AG04450 (cell line): ENCODE measurements at places on chromosomes 11 and 22.

DNA sequence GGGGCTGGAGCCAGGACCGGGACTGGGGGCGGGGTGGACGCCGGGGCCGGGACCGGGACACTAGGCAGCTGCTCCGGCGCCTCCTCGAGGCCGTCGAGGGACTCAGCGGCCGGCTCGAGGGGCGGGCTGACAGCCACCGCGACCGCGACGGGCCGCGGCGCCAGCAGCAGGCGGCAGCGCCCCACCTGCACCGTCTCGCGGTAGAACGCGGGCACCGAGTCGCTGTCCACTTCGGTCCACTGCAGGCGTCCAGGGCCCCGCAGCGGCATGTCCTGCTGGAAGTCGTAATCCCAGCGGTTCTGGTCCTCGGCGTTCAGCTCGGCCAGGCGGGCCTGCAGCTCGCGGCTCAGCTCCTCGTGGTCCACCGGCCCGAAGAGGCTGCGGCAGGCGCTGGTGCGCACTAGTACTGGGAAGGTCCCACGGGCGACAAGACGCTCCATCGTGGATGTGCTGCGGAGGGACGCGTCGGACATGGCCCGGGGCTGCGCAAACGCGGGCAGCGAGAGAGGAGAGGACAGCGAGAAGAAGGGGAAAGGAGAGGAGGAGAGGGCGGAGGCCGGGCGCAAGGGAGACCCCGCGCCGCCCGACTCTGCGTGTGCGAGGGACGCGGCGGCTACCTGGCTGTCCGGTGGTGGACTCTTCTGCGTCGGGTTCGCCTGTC, 428 bp downstream of the CDKN1C start:
- no peak for DNase-seq

DNA sequence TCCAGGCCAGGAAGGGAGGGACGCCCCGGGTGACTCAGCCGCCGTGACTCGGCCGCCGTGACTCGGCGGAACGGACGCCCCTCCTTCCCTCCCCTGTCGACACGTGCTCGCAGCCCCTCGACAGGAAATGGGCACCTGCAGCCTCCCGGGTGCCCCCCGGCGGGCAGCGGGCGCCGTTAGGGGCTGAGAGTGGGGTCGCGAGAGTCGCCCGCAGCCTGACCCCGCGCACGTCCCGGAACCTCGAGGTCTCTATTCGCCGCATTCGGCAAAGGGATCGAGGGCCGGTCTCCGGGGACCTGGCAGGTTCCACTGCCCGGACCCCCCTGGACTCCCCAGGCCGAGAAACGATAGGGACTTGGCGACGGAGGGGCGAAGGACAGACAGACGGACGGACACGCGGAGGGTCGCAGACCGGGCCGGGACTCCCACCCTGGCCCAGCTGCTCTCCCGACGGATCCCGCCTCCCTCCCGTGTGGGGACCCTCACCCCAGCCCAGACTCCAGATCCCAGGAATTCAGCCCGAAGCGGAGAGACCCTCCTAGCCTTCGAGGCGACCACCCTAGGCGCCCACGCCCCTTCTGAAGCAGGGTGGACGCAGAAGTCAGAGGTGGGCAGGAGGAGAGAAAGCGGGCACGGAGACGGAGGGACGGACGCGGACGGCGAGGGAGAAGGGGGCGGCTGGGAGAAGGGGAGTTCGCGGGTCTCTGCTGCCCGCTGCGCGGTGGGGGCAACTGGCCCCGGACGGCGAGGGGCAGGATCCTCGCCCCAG, 648 bp downstream of the FOSL1 start:
- no peak for DNase-seq

DNA sequence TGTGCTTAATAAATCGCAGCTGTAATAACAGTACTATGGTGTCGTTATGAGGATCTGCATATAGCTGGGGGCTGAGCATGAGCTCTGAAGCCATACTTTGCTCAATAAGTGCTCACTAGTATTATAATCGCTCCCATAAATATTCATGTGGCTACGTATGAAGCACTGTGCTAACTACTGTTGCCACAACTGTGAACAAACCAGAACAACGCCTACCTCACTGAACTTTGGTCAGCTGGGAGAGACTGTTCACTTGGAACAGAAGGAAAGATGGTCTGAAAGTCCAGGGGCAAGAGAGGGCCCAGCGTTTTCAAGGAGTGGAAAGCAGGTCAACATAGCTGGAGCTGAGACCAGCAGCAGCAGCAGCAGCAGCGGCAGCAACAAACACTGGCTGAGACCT, 141.6 kb downstream of the EFCAB6 start:
- DNase-seq: no peak

DNA sequence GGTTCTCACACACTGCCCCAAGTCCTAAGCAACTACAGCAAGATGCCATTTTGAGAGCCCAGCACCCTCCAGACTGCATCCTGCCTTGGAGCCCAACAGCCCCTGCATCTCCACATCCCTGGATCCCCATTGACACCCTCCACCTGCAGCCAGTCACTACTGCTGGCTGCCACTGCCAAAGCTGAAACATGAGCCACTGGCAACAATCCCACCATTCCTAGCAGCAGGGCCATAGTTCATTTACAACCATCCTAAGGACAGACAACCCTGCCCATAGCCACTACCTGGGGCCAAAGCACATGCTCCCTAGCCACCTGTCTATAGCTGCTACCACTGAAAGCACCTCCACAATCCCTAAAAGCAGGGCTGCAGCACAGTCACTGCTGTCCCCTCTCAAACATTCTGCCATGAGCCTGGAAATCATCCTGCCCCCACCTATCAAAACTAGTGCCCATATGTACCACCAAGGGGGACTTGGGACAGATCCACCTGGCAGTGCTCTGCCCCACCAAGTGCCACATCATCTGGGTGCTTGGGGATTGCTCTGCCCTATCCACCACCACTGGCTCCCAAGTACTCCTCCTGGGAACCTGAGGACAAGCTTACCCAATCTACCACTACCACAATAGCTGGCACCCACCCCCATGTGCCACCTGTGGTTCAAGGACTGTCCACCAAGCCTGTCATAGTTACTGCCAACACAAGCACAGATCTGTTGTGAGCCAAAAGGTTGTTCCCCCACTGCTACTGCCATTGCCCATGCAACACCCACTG, 138.8 kb upstream of the SOX6 start:
- no peak for DNase-seq

GRCh38 chr11:70472240-70472639, 73.9 kb downstream of the CTTN start:
- DNase-seq: no peak

DNA sequence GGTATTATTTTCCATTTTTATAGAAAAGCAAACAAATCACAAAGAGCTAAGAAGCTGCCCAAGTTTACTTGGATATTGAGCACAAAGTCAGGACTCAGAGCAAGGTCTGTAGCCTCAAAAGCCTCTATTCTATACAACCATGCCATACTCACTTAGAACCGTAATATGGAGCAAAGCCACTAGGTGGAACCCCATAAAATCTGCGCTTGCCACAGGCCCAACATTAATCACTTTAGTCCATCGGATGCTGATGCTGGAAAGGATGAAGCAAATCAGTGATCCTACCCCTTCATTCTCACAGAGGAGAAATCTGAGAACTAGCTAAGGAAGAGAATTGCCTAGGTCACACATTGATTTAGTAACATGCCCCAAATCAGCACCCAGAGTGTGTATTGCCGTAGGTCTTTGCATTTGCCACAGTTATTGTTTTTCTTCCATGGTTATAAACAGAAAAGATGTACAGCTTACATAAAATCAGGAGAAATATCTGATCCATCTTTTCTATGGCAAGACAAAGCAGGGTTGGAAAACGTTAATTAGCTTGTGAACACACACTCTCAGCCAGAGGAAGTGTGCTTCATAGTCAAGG, 56.7 kb upstream of the RAB38 start:
- DNase-seq: peak; percentile 3

DNA sequence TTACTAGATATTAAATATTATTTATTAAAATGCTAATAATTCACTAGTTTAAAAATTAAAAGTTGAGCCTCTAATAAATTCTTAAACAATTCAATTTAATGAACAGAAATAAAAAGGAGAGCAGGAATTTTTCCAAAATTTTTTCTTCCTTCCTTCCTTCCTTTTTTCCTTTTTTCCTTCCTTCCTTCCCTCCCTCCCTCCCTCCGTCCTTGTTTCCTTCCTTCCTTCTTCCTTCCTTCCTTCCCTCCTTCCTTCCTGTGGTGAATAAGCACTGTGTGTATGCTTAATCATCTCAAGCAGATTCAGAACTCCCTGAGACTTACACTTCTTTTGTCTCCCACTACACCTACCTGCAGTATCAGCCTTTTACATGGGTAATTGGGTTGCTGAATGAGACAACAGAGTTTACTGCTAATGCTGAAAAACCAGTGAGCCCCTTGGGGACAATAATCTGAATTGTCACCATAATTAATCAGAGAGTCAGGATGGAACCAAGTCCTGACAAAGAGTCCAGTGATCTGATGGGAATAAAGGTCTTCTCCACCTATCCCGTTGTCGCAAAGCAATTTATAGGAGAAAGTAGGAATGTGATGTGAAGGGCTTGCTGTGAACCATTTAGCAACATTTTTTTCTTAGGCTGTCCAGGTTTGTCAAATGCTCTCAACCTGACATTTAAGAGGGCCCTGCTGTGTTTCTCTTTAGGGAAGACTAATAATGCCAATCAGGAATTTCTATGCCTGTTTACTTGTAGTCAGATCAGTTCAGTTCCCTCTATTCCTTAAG, 58.1 kb upstream of the CEP295 start:
- DNase-seq: no peak

DNA sequence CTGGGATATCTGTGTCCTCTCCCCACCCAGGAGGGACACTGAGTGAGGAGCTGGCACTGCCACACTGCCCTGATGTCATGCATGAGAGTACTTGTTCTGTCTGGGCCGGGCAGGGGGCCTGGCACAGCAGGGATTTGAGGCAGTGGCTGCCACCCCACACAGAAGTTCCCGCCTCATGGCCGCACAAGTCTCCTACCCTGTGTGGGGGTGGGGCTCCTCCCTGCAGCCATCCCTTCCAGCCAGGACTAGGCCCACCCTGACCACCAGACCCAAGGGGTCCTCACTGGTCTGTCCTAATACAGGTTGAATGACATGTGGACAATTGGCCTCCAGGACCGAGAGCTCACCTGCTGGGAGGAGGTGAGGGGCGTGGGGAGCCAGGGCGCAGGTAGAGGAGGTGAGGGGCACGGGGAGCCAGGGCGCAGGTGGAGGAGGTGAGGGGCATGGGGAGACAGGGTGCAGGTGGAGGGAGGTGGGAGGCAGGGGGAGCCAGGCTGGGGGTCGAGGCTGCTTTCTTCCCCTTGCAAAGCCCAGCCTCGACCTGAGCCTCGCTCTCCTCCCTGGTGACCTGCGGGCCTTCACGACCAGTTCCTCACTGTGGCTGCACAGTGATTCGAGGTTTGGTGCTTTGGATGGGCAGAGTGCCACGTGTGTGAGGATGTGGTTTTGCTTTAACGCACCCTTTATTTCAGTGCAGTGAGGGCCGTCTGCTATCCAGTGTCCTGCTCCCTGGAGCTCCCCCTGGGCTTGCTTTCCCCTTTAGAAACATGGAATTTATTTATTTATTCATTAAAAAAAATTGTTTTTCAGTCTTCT, 7.4 kb downstream of the LZTR1 start:
- DNase-seq: no peak

- no peak for DNase-seq
These were observed 13.5 kb upstream of the ARHGEF17 start for GRCh38 chr11:73294604-73295003.

DNA sequence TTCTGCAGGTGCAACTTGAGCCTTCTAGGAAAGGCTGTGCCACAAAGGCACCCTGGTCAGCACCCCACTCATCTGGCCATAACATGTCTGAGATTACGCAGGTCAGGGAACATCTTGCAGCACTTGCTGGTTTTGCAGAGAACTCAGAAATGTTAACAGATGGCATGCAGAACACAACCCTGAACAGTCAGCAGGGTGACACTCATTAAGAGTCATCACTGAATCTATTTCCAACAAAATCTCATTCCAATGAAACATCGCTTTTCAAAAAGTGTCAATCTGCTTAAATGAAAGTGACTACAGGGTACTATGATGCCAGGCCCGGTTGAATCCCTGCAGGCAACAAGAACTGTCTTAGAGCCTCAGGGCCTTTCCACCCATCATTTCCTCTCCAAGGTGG, 369.8 kb upstream of the CCDC90B start:
- DNase-seq: no peak

- DNase-seq: no peak
These were observed 4.3 kb upstream of the OSBPL5 start for GRCh38 chr11:3169255-3170043.

GRCh38 chr11:288478-289397, at the start of gene PGGHG:
TSS of gene PGGHG (plus strand) at chr11:289126. CDS start at chr11:289817, 691 bp downstream.
- DNase-seq: no peak

DNA sequence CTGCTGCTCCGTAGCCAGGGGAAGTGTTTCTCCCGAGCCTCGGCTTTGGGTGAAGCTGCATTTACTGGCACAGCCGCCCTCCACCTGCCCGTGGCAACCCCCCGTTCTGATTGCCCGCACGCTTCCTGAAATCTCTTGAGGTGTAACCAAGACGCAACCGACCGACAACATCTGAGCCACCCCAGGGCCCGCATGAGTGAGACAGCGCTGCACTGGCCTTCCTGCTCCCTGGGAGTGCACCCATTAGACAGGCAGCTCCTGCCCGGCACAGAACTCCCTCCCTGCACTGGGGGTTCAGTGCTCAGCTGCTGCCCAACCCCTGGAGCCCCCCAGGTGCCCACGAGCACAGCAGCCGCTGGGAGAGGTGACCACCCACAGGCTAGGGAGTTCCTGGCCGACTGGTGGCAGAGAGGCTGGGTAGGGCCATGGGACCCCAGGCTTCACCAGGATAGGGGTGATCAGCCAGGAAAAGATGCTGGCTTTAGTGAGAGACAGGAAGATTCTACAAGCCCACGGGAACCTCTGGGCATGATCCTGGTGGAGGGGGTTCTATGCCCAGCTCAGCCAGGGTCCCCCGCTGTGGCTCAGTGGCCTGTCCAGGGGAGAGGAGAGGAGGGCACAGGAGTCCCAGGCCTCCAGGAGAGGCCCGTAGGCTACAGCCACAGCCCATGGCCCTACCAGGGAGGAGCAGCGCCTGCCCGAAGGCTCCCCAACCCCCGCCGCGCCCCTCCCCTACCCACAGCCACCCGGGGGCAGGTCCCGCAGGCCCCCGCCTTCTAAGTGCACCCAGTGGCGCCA, 14.6 kb downstream of the PLXNB2 start:
- no peak for DNase-seq

- DNase-seq: no peak
These were observed 473.4 kb downstream of the MN1 start for GRCh38 chr22:27327981-27328721.

DNA sequence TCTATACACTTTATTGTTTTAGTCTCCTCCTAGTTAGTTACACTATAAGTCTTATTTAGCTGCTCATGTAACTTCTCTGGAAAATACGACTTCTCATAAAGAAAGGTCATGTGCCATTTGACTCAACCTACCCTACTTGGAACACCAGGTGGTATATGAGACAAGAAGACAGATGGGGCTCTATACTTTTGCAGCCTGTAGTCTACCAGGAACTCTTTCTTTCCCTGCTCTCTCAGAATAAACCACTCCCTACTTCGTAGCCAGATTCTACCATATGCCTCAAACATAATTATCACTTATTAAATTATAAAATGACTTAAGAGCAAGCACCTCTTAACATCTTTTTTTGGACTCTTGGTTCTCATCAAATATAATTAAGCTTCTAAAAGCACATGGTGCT, 38.5 kb upstream of the RAPSN start:
- DNase-seq: no peak
